ENCODE measurements at places on chromosomes 11 and 22. TPM values are rescaled to one million over a fixed set of nuclear protein-coding genes. Genes with fewer than 3 reads are reported as not detected.

TPBGL gene
- 0.07 TPM for total RNA-seq

LIF gene
- total RNA-seq = 107 TPM

OR4A47 gene
- not detected for total RNA-seq

CCDC81 gene
- 0.50 TPM for total RNA-seq

XPNPEP3 gene
- total RNA-seq = 11.2 TPM

DLG2 gene
- total RNA-seq = 2.1 TPM

CNIH2 gene
- total RNA-seq = 1.1 TPM

SERPING1 gene
- not detected for total RNA-seq

LRRC56 gene
- 1.7 TPM for total RNA-seq

RRP8 gene
- 25.6 TPM for total RNA-seq

OR8G5 gene
- not detected for total RNA-seq

CXCR5 gene
- 0.30 TPM for total RNA-seq

OR5B21 gene
- total RNA-seq = 0.44 TPM

INS gene
- not detected for total RNA-seq

IFITM10 gene
- total RNA-seq = 0.96 TPM

PRR33 gene
- not detected for total RNA-seq

MS4A7 gene
- total RNA-seq = not detected

TMEM109 gene
- total RNA-seq = 121 TPM

Data from activated CD8-positive, alpha-beta memory T cell treated with anti-CD3 and anti-CD28 coated beads, Interleukin-2, amount 10 ng/mL, durations not matched to agents 7 days and 5 days (primary cell).